ENCODE measurements at places on chromosomes 1 and 21.

- no peak for DNase-seq
Observed at GRCh38 chr1:195763146-195763906, 844.9 kb downstream of the KCNT2 start.

DNA sequence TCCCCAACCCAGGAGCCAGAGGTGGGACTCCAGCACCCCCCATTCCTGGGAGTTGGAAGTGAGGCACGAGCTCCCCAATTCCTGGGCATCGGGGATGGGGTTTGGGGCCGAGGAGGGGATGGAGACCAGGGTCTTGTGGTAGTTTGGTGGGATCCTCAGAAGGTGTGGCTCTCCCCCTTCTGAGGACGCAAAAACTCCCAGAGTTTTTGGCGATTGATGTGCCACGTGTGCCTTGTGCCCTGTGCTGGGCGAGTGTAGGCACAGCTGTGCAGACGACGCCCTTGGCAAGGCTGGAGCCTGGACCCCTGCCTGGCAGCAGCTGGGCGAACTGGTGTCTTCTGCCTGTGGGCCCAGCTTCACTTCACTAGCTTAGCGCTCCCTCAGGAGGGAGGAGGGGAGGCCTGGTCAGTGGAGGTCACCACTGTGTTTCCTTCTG is 2.6 kb downstream of the GUK1 start:
- no peak for DNase-seq

DNA sequence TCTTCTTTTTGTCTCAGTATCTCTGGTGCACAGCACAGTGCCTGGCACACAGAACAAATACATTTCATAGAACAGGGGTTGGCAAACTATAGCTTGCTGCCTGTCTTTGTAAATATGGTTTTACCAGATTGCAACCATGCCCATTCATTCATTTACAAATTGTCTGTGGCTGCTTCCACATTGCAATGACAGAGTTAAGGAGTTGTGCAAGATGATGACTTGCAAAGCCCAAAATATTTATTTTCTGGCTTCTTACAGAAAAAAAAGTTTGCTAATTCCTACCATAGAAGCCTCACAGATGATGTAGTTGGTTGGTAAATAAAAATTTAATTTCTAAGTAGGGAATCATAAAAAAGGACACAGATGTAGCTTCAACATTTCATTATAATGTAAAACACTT is 11.2 kb upstream of the HMGB4 start:
- no peak for DNase-seq

- no peak for DNase-seq
Observed at GRCh38 chr1:36975642-36976041, 58.7 kb downstream of the GRIK3 start.

DNA sequence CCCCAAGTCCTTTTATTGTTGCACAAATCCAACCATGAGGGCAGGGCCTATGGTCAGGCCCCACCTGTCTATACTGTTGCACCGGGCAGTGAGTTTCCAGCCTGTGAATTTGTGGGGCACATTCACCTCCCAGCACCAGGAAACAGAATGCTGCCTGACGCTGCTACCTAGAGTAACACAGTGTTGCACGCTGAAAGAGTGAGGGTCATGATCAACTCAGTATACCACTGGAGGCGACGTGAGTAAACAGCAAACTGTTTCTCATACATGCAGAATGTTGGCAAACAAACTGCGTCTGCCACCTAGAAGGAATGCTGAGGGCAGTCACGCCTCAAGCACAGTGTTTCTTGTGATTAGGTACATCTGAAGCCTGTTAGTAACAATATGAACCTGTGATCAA is 13.4 kb upstream of the LRRC47 start:
- no peak for DNase-seq

- DNase-seq: no peak
Observed at GRCh38 chr1:34918386-34918976, 11.0 kb downstream of the DLGAP3 start.

- no peak for DNase-seq
Observed at GRCh38 chr1:186878356-186878755, 49.6 kb downstream of the PLA2G4A start.
